ENCODE measurements at places on chromosomes 16 and 17.

GRCh38 chr17:40559954-40560591 is 5.2 kb downstream of the CCR7 start:
- peak; percentile 85 for DNase-seq

- no peak for DNase-seq
Measured at GRCh38 chr16:46774743-46775177, 26.6 kb upstream of the MYLK3 start.

DNA sequence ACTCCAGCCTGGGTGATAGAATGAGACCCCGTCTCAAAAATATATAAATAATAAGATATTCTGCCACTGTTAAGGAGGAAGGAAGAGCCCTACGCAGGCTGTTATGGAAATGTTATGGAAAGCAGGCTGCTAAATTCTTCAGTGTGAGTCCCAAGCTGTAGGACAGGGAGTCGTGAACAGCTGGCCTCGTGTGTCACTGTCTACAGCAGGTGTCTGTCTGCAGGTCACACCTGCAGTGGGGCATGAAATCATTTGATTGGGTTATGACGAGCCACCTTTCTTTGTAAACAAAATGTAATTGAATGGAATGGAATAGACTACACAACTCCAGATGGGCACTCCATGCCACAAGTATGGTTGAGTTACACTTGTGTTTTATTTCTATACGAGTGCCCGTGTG is 15.6 kb upstream of the LITAF start:
- peak; percentile 99 for DNase-seq

- DNase-seq: peak; percentile 52
Measured at GRCh38 chr17:50258647-50259476, 15.4 kb upstream of the TMEM92 start.

DNA sequence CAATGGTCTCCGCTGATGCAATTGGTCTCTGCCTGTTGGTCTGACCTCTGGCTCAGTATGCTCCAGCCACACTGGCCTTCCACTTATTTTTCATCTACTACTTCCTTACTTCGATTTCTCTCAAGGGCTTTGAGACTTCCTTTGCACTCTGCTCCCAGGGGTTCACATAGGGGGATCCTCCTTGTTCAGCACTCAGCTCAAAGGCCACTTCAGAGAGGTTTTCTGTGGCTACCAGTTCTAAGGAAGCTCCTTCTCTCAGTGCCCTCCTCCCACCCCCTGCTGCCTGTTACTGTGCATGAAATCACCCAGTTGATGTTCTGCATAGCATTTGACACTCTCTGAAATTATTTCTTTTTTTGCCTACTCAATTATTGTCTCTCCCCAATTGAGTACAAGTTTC is 476.4 kb downstream of the HS3ST3B1 start:
- no peak for DNase-seq

DNA sequence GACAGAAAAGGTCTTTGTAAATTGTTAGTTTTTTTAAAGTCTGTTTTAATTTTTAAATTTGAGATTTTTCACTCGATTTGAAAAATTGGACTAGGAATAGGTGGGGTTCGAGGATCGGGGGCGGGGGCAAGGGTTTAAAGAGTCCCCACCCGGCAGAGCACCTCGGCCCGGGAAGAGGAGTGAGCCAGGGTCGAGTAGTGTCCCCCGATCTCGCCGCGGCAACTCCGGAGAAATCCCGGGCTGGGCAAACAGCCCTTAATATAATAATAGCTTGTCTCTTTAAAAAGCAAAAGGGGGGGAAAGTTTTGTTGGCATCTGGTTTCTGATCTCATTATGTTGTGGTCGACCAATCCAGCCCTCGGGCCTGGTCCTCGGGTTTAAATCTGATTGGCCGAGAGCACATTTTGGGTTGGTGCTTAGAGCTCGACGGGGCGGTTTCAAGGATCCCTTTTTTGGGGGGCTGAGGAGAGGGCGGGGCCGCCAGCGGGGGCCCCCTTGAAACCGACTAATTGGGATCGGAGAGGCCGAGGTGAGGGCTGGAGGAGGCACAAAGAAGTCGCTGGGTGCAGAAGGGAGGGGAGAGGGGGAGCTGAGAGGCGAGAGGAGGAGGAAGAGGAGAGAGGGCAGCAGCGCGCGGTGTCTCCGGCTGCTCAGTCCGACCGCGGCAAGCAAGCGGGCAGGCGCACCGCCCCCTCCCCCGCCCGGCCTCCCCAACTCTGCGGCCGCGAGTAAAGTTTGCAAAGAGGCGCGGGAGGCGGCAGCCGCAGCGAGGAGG is at the start of gene FZD2:
TSS of gene FZD2 (plus strand) at position 653 of the 775 bp plus-strand sequence. CDS start 205 bp downstream, outside the sequence.
- peak; percentile 91 for DNase-seq

GRCh38 chr17:78883533-78884131 is 19.4 kb downstream of the CEP295NL start:
- DNase-seq: no peak

DNA sequence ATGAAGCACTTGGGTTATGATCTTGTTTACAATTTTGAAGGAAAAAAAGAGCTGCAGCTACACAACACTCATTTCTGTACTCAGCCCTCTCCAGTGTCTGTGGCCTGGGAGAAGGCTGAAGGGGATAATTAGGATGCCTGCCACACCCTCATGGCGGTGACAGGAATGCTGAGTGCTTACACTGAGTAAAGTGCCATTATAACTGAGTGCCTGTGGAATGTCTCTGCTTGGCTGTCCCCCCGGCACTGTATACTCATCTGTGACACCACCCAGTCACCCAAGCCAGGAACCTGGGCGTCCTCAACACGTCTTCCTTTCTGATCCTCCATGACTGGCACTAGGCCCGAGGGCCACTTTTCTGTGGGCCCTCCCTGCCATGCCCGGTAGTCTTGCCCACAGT is 3.5 kb upstream of the MRPL38 start:
- no peak for DNase-seq
